Caco-2 (cell line): ENCODE measurements at places on chromosomes 2 and 18. TPM values are rescaled to one million over a fixed set of nuclear protein-coding genes. Genes with fewer than 3 reads are reported as not detected.

The FLACC1 gene
- total RNA-seq: 0.86 and 0.91 TPM in 2 replicates

GRCh38 chr2:184685999-184686841 is 87.9 kb downstream of the ZNF804A start:
- no peaks in the 10 kb centered on the region for H3K36me3 ChIP-seq
- H3K27ac ChIP-seq: no peak overlapping the region
- H3K4me1 ChIP-seq: no peaks in the 10 kb centered on the region
- DNase-seq: peak; percentile 18

The MRPS5 gene
- total RNA-seq: 80.5 and 90.0 TPM in 2 replicates

- H3K4me3 ChIP-seq: no peak overlapping the region
- no peak for DNase-seq
- H3K4me1 ChIP-seq: no peaks in the 10 kb centered on the region
- H3K27me3 ChIP-seq: no peaks in the 10 kb centered on the region
Observed at GRCh38 chr18:51753365-51754057, 556.0 kb upstream of the MEX3C start.

- peak overlapping the region; percentile 36 for H3K27ac ChIP-seq
- H3K4me3 ChIP-seq: no peak overlapping the region
- DNase-seq: no peak
- no peaks in the 10 kb centered on the region for H3K27me3 ChIP-seq
Observed at GRCh38 chr18:3612315-3612714, 162.3 kb downstream of the TGIF1 start.

The SP5 gene
- total RNA-seq: 149 and 161 TPM in 2 replicates

DNA sequence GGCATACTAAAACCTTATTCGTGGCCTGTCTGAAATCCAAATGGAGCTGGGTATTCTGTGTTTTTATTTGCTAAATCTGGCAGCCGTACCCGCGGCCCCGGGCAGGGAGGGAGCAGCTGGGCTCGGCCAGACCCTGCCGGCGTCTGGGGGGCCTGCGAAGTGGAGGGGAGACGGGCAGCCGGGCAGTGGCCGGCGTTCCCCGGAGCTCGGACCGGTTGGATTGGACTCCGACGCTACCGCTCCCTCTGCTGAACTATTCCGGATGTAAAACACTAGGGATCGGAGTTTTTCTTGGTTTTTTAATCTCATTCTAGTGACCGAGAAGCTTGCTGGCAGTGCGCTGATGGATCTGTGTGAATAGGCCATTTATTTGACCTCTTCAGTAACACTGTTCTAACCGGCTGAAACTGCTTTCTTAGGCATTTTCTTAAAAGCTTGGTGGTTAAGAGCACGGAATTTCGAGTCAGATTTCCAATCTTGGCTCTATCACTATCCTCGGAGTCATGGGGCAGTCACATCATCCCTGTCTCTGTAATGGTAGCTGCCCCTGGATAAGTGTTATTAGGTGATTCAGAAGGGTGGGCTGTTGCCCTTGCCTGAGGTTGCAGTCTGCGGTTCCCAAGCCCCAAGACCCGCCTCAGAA is 694 bp downstream of the UNC50 start:
- DNase-seq: peak; percentile 35
- peak overlapping the region; percentile 78 for H3K4me3 ChIP-seq
- peak overlapping the region; percentile 82 for H3K27ac ChIP-seq
- peaks cover 5% of the 10 kb centered on the region for H3K4me1 ChIP-seq
- no peaks in the 10 kb centered on the region for H3K27me3 ChIP-seq

- no peaks in the 10 kb centered on the region for H3K4me1 ChIP-seq
Observed at GRCh38 chr2:80256782-80257167, 47.8 kb downstream of the LRRTM1 start.

DNA sequence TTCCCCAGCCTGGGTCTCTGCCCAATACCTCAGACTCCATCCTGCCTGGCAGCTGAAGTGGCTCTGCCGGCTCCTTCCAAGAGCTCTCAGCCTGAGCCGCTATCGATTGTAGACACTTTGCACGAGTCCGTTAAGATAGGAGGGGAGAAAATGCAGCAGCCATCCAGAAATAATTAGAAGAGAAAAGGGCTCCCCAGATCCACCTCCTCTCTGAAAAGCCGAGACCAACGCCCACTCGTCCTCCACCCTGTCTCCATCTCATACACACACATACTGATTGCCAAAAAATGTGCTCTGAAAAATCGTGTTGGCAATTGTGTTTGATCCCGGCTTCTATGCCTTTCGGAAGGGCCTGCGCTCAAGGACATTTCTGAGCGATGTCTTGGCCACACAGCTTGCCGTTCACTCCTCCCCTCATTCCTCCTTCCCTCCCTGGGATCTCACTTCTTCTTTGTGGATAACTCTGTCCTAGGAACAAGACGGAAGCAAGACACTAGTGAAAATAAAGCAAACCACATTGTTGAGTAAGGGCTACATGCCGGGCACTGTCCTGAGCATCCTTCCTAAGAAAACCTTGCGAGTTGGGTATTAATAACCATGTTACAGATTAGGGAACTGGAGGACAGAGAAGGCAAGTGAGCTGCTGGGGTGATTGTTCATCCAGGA is 372.8 kb upstream of the MYT1L start:
- H3K36me3 ChIP-seq: no peaks in the 10 kb centered on the region
- H3K4me3 ChIP-seq: no peak overlapping the region
- H3K27me3 ChIP-seq: no peaks in the 10 kb centered on the region
- H3K27ac ChIP-seq: no peak overlapping the region
- no peaks in the 10 kb centered on the region for H3K4me1 ChIP-seq

DNA sequence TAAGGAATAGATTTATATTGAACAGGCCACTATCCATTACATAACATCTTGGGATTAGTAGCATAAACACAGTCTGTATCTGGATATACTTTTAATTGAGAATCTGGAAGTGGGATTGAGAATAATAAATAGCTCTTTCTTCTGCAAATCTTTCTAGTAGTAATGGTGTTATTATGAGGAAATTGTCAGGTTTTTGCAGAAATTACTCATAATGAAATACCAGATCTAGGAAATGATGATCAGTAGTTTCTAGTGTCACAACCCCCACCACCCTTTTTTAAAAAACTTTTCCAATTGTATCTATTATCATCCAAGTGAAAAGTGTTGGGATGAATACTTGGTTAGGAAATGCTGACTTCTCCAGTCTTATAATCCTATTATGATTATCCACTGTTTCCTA is 18.7 kb downstream of the NBEAL1 start:
- H3K27ac ChIP-seq: no peak overlapping the region
- no peaks in the 10 kb centered on the region for H3K27me3 ChIP-seq
- no peak for DNase-seq
- no peaks in the 10 kb centered on the region; the same call in 1 of the 2 replicates for H3K36me3 ChIP-seq
- H3K4me1 ChIP-seq: peaks cover 3% of the 10 kb centered on the region; the same call in 1 of the 2 replicates

The RTTN gene
- total RNA-seq: 12.1 and 14.6 TPM in 2 replicates

- peaks cover 2% of the 10 kb centered on the region for H3K36me3 ChIP-seq
- H3K4me3 ChIP-seq: no peak overlapping the region
- H3K4me1 ChIP-seq: peaks cover 28% of the 10 kb centered on the region
- H3K27me3 ChIP-seq: no peaks in the 10 kb centered on the region
- peak overlapping the region; percentile 81 for H3K27ac ChIP-seq
Observed at GRCh38 chr2:27683390-27684071, 19.8 kb downstream of the SLC4A1AP start.

The KCMF1 gene
- 81.5 and 83.4 TPM in 2 replicates for total RNA-seq

- DNase-seq: no peak
- H3K36me3 ChIP-seq: no peaks in the 10 kb centered on the region
- H3K27ac ChIP-seq: no peak overlapping the region
- no peaks in the 10 kb centered on the region for H3K27me3 ChIP-seq
Observed at GRCh38 chr18:3468066-3468705, 18.2 kb downstream of the TGIF1 start.

GRCh38 chr2:109647636-109648035 is 33.5 kb downstream of the SOWAHC start:
- H3K4me1 ChIP-seq: peaks cover 55% of the 10 kb centered on the region
- no peaks in the 10 kb centered on the region for H3K27me3 ChIP-seq
- H3K36me3 ChIP-seq: no peaks in the 10 kb centered on the region

DNA sequence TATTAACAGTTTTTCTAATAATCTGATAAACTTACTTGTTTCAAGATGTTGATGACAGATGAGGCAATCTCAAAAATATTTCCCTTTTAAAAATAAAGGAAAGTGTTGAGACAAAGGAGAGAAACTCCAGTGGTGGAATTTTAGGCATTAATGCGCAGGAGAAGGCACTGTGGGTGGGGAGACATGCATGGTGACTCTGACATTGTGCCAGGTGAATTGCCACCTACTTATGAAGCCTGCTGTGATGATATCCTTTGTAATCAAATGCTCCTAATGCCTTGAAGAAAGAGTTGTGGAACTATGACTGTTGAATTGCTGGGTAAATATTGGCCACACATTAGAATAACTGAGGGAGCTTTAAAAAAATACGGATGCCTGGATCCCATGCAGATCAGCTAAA is 101.4 kb downstream of the PLA2R1 start:
- H3K36me3 ChIP-seq: no peaks in the 10 kb centered on the region
- no peak for DNase-seq
- H3K4me3 ChIP-seq: no peak overlapping the region
- H3K27me3 ChIP-seq: no peaks in the 10 kb centered on the region
- no peak overlapping the region for H3K27ac ChIP-seq
- H3K4me1 ChIP-seq: no peaks in the 10 kb centered on the region

The LRATD1 gene
- total RNA-seq: 0.27 and 0.35 TPM in 2 replicates

The DYTN gene
- not detected in 2 replicates for total RNA-seq

The CACNB4 gene
- total RNA-seq: 1.00 and 1.0 TPM in 2 replicates

DNA sequence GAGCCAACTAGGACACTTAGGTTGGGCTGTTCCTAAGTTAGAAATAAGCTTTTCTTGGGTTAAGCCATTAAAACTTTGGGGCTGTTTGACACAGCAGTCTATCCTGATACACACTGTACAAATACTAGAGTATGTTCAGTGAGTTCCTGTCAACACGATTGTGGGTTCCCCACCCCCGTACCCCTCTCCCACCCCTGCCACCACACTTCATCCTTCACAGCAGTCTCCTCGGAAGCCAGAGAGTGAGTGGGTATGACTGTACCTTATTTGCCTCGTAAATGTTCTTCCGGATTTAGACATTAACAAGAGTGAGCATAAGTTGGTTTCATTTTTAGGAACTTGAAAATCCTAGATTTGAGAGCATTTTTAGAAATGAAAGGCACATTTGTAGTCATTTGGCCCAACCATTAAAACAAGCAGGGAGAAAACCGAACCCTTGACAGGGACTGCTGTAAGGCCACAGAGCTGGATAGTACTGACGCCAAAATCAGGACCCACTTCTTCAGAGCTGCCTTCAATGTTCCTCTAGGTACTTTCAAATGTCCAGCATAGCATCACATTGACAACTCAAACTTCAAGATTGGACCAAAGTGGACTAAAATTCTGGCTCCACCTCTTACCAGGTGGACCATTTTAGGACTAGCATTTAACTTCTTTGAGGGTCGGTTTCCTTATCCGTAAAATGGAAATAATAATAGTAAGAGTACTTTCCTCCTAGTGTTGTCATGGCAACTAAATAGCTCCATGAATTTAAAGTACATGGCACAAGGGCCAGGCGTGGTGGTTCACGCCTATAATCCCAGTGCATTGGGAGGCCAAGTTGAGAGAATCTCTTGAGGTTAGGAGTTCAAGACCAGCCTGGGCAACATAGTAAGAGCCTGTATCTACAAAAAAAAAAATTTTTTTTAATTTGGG is 166.3 kb upstream of the SERTAD2 start:
- H3K4me1 ChIP-seq: peaks cover 43% of the 10 kb centered on the region
- H3K27ac ChIP-seq: no peak overlapping the region
- no peak for DNase-seq

DNA sequence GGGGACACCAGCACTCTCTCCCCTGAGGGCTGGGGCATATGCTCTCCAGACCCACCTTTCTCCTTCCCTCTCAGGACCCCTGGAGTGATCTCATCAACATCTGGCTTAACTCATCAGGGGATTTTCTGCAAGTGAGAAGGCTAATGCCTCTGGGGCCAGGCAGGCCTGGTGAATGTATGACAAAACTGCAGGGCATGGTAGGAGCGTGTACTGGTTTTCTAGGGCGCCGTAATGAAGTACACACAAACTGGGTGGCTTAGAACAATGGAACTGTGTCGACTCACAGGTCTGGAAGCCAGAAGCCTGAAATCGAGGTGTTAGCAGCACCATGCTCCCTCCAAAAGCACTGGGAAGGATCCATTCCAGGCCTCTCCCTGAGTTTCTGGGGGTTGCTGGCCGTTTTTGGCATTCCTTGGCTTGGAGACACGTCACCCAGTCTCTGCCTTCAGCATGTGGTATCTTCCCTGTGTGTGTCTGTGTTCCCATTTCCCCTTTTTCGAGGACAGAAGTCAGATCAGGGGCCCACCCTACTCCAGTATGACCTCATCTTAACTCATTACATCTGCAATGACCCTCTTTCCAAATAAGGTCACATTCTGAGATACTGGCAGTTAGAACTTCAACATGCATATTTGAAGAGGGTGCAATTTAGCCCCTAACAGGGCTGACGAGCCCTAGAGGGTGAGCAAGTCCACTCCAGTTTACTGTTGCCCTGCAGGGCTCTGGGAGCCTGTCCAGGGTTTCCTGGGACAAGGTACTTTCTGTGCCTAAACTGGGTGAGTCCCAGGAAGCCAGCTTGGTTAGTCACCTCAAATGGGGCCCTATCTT is 45.5 kb upstream of the CAB39 start:
- no peak overlapping the region for H3K27ac ChIP-seq
- H3K4me1 ChIP-seq: peaks cover 7% of the 10 kb centered on the region
- H3K27me3 ChIP-seq: no peaks in the 10 kb centered on the region
- no peak for DNase-seq

- no peaks in the 10 kb centered on the region for H3K27me3 ChIP-seq
- no peak overlapping the region for H3K4me3 ChIP-seq
- no peaks in the 10 kb centered on the region for H3K4me1 ChIP-seq
- no peaks in the 10 kb centered on the region; the same call in 1 of the 2 replicates for H3K36me3 ChIP-seq
Observed at GRCh38 chr2:10427618-10427949, 20.5 kb downstream of the ODC1 start.

GRCh38 chr2:128316777-128317180 is 1.9 kb downstream of the HS6ST1 start:
- peak overlapping the region; percentile 70 for H3K4me3 ChIP-seq
- no peak for DNase-seq
- H3K36me3 ChIP-seq: no peaks in the 10 kb centered on the region; the same call in 1 of the 2 replicates
- no peak overlapping the region for H3K27ac ChIP-seq
